Thoracic aorta (tissue), 2 donors: ENCODE measurements at places on chromosomes 4 and X. TPM values are rescaled to one million over a fixed set of nuclear protein-coding genes. Genes with fewer than 3 reads are reported as not detected.
A peak's percentile ranks its signal among the peaks of the same experiment; 100 is the strongest.

Gene POLN
- 3.5 TPM for total RNA-seq

Gene PPEF2
- total RNA-seq: 0.21 TPM

Gene SH2D1A
- 0.71 TPM for total RNA-seq

Gene GTPBP6
- 33.5 TPM for total RNA-seq

Gene PAK3
- total RNA-seq: 11.6 TPM

Gene TEX13D
- total RNA-seq: not detected

Gene TNMD
- total RNA-seq: not detected

Gene NSUN7
- total RNA-seq: 6.8 TPM

Gene CXorf66
- total RNA-seq: not detected

Gene CLNK
- not detected for total RNA-seq

Gene CLIC2
- total RNA-seq: 18.7 TPM

- H3K27ac ChIP-seq: no peak overlapping the region
- no peaks in the 10 kb centered on the region for H3K4me1 ChIP-seq
- H3K4me3 ChIP-seq: no peak overlapping the region
- no peaks in the 10 kb centered on the region for H3K36me3 ChIP-seq
- DNase-seq: no peak
Measured at GRCh38 chrX:30530606-30531005, 47.0 kb downstream of the TASL start.

GRCh38 chr4:174559894-174560293 lies 37.6 kb upstream of the HPGD start:
- no peaks in the 10 kb centered on the region for H3K27me3 ChIP-seq
- no peak for DNase-seq
- H3K4me1 ChIP-seq: no peaks in the 10 kb centered on the region

GRCh38 chr4:61827907-61828391 lies 627.8 kb downstream of the ADGRL3 start:
- H3K36me3 ChIP-seq: no peaks in the 10 kb centered on the region
- no peak overlapping the region for H3K27ac ChIP-seq
- H3K4me3 ChIP-seq: no peak overlapping the region
- H3K4me1 ChIP-seq: no peaks in the 10 kb centered on the region
- H3K27me3 ChIP-seq: no peaks in the 10 kb centered on the region

- H3K27ac ChIP-seq: no peak overlapping the region
- no peak for DNase-seq
- no peak overlapping the region for H3K4me3 ChIP-seq
- no peaks in the 10 kb centered on the region for H3K4me1 ChIP-seq
Measured at GRCh38 chr4:2910409-2910808, 52.8 kb downstream of the NOP14 start.

GRCh38 chr4:168503652-168504362 lies 7.0 kb downstream of the PALLD start:
- H3K27ac ChIP-seq: no peak overlapping the region
- H3K36me3 ChIP-seq: no peaks in the 10 kb centered on the region
- no peak for DNase-seq
- H3K4me1 ChIP-seq: no peaks in the 10 kb centered on the region

DNA sequence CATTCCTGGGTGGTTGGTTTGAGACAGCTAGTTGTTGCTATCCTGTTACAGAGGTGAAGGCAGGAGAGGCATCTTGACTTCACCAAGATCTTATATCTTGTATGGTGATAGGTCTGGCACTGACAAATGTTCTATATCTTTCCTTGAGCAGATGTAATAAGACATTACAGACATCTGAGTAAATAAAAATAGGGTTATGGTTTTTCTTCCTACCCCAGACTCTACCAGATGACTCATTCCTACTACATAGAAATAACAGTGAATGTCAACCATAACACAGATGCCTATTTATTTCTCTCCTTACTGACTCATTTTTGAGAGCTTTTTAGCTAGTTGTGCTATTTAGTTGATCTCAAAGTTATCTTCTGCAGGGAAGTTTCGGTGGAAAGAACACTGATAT lies 21.9 kb downstream of the HNRNPH2 start:
- DNase-seq: no peak
- no peak overlapping the region for H3K4me3 ChIP-seq
- no peaks in the 10 kb centered on the region for H3K4me1 ChIP-seq
- H3K27me3 ChIP-seq: no peaks in the 10 kb centered on the region

- no peaks in the 10 kb centered on the region for H3K27me3 ChIP-seq
- H3K36me3 ChIP-seq: no peaks in the 10 kb centered on the region
- H3K27ac ChIP-seq: peak overlapping the region; percentile 54
- no peak for DNase-seq
- peaks cover 12% of the 10 kb centered on the region for H3K4me1 ChIP-seq
Measured at GRCh38 chr4:185592845-185593488, 57.7 kb upstream of the PDLIM3 start.

GRCh38 chr4:145730026-145730425 lies 50.1 kb downstream of the C4orf51 start:
- no peak overlapping the region for H3K27ac ChIP-seq
- no peak for DNase-seq
- peaks cover 11% of the 10 kb centered on the region for H3K4me1 ChIP-seq
- H3K27me3 ChIP-seq: no peaks in the 10 kb centered on the region

DNA sequence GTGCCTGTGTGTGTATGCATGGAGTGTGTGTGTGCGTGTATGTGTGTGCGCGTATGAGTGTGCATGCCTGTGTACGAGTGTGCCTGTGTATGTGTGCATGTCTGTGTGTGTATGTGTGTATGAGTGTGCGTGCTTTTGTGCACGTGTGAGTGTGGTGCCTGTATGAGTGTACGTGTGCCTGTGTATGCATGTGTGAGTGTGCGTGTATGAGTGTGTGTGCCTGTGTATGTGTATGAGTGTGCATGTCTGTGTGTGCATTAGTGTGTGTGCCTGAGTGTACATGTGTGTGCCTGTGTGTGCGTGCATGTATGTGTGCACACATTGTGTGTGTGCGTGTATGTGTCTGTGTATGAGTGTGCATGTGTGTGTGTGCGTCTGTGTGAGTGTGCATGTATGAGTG lies 5.7 kb downstream of the DOK7 start:
- H3K27ac ChIP-seq: no peak overlapping the region
- no peaks in the 10 kb centered on the region for H3K36me3 ChIP-seq
- no peak for DNase-seq
- no peaks in the 10 kb centered on the region for H3K27me3 ChIP-seq
- H3K4me3 ChIP-seq: no peak overlapping the region
- peaks cover 7% of the 10 kb centered on the region for H3K4me1 ChIP-seq

GRCh38 chrX:8374041-8374825 lies 90.4 kb upstream of the VCX3B start:
- no peak for DNase-seq
- no peaks in the 10 kb centered on the region for H3K4me1 ChIP-seq
- H3K27me3 ChIP-seq: no peaks in the 10 kb centered on the region
- H3K27ac ChIP-seq: no peak overlapping the region

- no peak overlapping the region for H3K27ac ChIP-seq
- no peaks in the 10 kb centered on the region for H3K4me1 ChIP-seq
- DNase-seq: no peak
Measured at GRCh38 chr4:53490965-53491622, 100.2 kb downstream of the LNX1 start.

DNA sequence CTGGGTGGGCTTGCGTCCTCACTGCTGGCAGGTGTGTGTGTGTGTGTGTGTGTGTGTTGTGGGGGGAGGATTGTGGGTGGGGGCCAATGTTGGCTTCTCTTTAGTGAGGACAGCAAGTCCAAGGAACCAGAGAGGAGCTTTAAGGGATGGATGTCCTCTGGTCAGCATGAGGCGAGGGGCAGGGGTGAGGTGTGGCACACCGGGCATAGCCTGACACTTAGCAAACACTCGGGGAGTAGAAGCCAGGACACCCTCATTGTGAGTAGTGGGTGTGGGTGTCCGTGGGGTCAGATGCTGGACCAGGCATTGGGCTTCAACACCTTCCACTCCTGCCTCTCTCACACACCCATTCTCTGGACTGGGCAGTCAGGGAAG lies 2.8 kb downstream of the SORCS2 start:
- H3K27ac ChIP-seq: no peak overlapping the region
- no peak for DNase-seq
- H3K27me3 ChIP-seq: peaks cover 8% of the 10 kb centered on the region

- no peak overlapping the region for H3K27ac ChIP-seq
- no peaks in the 10 kb centered on the region for H3K36me3 ChIP-seq
- H3K27me3 ChIP-seq: no peaks in the 10 kb centered on the region
- DNase-seq: no peak
- no peaks in the 10 kb centered on the region for H3K4me1 ChIP-seq
Measured at GRCh38 chrX:72203421-72203820, 21.9 kb downstream of the PIN4 start.
